ENCODE measurements at places on chromosomes 12 and 14.
A peak's percentile ranks its signal among the peaks of the same experiment; 100 is the strongest.

- DNase-seq = no peak
Observed at GRCh38 chr12:43102546-43103264, 449.3 kb downstream of the ADAMTS20 start.

DNA sequence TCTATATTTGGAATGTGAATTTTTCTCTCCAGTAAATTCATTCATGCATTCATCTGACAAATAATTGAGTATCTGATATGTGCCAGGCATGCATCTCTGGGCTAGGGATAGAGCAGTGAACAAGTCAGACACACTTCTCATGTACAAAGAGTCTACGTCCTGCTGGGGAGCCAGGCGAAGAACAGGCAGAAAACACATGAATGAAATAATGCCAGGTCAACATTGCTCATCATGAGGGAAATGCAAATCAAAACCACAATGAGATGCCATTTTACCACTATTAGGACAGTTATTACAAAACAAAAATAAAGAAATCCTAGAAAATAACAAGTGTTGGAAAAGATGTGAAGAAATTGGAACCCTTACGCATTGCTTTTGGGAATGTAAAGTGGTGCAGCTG is 90.3 kb downstream of the PAX9 start:
- no peak for DNase-seq

GRCh38 chr12:93100610-93101009 is 171.5 kb upstream of the EEA1 start:
- DNase-seq = no peak

GRCh38 chr14:36905272-36905888 is 243.7 kb downstream of the PAX9 start:
- no peak for DNase-seq

DNA sequence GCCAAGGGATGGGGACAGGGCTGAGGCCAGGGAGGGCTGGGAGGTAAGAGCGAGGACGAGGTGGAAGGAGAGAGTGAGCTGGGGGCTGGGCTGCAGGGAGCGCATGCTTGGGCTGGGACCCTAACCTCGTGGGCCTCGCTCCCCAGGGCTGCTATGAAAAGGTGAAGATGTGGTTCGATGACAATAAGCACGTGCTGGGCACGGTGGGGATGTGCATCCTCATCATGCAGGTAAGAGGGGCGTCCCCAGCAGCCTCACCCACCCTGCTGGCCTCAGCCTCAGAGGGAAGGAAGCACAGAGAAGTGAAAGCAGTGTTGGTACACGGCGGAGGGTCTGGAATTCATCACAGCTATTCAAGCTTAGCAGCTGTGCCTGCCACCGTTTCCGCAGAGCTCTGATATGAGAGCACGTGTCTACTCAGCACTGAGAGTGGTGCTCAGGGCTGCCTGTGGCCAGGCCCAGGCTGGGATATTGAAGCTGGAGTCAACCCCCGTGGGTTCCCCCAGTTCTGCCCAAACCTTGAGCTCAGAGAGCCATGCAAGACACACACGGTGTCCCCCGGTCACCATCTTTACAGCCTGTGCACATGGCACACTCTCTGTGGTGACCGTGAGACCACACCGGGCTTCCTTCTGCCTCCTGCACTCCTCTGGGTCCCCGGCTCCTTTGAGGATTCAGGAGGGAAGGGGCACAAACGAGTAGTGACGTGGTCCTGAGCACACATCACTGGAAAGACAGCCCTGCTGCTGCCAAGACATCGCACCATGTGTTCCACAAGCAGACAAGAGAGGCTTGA is 204.6 kb downstream of the TSPAN9 start:
- no peak for DNase-seq

DNA sequence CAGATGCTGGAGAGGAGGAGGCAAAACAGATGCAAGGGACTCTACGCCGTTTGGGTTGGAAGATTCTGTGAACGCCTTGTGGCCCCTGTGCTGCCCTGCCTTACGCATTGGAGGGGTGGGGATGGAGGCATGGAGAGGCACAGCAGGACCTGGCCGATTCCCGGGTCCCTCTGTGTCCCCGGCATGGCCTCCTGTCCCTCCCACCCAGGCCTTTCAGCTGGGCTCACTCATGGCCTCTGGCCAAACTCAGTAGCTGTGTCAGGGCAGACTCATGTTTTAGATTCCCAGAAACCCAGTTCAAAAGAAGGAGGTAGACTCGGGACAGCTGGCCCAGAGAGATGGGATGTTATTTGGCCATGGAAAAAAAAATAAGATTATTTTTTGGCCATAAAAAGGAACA is 40.1 kb downstream of the TESC start:
- no peak for DNase-seq

DNA sequence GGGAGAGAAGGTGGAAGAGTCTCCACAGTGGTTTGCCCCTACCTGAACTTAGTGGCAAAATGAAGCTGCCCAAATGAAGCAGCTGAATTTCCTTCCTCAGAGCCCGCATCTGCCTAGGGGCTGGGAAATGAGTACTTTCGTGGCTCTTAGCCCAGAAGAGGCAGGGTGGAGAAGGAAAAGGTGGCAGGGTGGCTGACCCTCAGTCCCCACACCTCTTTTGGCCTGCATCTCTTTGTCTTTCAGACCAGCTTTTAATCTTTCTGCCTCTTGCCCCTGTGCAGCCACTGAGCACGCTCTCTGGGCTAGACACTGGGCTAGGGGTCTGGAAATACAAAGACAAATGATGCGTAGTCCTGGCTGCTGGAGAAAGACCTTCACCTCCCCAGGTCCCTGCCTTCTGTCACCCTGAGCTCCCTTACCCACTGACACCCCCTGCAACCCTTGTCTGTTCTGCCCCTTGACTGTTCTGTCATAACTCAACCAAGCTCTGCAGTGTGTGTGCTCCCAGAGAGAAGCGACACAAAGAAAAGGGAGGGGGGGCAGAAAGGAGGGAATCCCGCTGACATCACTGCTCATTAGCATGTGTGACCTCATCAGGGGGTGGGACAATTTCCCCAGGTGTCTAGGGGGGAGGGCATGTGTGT is 371 bp upstream of the REM2 start:
- no peak for DNase-seq

DNA sequence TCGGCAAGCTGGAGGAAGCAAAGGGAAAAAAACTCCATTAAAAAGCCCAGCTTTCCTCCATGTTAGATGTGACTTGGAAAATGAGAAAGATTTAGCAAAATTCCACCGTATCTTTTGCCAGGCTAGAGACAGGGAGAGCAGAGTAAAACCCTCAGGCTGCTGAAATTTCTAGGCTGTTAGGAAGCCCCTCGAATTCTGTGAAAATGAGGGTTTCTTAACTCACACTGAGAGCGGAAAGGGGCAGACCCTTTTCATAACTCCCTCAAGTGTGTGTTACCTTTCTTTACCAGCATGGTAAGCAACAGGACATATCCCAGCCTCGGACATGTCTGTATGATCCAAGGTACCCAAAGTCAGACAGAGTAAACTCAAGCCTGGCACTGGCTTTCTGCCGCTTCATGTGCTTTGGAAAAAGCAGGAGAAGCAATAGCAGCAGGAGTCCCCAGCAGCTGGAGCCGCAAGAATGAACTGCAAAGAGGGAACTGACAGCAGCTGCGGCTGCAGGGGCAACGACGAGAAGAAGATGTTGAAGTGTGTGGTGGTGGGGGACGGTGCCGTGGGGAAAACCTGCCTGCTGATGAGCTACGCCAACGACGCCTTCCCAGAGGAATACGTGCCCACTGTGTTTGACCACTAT is at the start of gene RHOJ:
Gene RHOJ (plus strand): TSS at position 37 of the 637 bp plus-strand sequence. CDS start 427 bp downstream, at position 464.
- no peak for DNase-seq

- no peak for DNase-seq
Observed at GRCh38 chr12:109137055-109137454, 20.7 kb downstream of the ACACB start.

- no peak for DNase-seq
Observed at GRCh38 chr12:65952737-65953209, 128.5 kb downstream of the HMGA2 start.

DNA sequence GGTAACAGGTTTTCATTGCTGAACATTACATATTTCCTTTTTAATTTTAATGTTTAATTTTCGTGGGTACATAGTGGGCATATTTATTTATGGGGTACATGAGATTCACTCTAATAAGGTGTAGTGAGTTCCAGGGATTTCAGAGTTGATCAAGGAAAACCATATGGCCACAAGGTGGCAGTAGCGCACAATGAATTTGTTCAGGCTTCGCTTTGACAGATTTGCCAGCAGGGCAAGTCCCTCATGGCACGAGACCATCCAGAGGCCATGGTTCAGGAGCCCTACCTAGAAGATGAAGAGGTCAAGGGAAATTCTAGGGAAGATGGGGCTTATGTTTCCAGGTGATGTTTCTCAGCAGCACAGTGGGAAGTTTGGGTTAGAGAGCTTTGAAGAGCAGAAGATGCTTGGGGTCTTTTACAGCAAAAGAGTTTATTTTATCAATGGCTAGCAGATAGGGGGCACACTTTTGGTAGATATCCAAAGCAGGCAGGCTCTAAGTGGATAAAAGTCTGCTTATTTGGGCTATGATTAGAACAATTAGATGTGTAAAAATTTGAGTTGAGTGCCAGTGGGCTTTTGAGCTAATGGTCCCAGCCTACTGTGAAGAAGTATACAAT is 1004.4 kb downstream of the AACS start:
- DNase-seq = peak; percentile 39
